Thymus (tissue), 14 donors: ENCODE measurements at places on chromosomes 11 and 22. TPM values are rescaled to one million over a fixed set of nuclear protein-coding genes. Genes with fewer than 3 reads are reported as not detected.

The KCTD14 gene
- polyA plus RNA-seq, result 2.0 TPM

The LDHAL6A gene
- 0.07 TPM for polyA plus RNA-seq

The CREB3L1 gene
- 2.2 TPM for polyA plus RNA-seq

The MISFA gene
- 0.78 TPM for polyA plus RNA-seq

The KCTD21 gene
- polyA plus RNA-seq, result 5.6 TPM

The SYT13 gene
- 0.25 TPM for polyA plus RNA-seq

The OR8D4 gene
- 0.02 TPM for polyA plus RNA-seq

The CWC15 gene
- 120 TPM for polyA plus RNA-seq

The C11orf65 gene
- 1.4 TPM for polyA plus RNA-seq

The CRYBB2 gene
- 0.68 TPM for polyA plus RNA-seq

The OR5P2 gene
- not detected for polyA plus RNA-seq

The SHISAL1 gene
- 0.27 TPM for polyA plus RNA-seq

The SMCO4 gene
- polyA plus RNA-seq, result 41.3 TPM

The KCNK4 gene
- polyA plus RNA-seq, result not detected

The OR5A1 gene
- under 0.01 TPM for polyA plus RNA-seq

The EHF gene
- 2.0 TPM for polyA plus RNA-seq

The FXYD2 gene
- 100 TPM for polyA plus RNA-seq

The ASCL2 gene
- 1.6 TPM for polyA plus RNA-seq

The MYEOV gene
- 0.64 TPM for polyA plus RNA-seq

The PTPN5 gene
- 0.46 TPM for polyA plus RNA-seq

The CLMP gene
- 1.1 TPM for polyA plus RNA-seq

The NARS2 gene
- polyA plus RNA-seq, result 30.1 TPM

The SHANK3 gene
- 8.6 TPM for polyA plus RNA-seq

The PATE4 gene
- polyA plus RNA-seq, result 0.11 TPM

The SGSM1 gene
- 0.71 TPM for polyA plus RNA-seq

The PPP1CA gene
- polyA plus RNA-seq, result 141 TPM

The OR5B21 gene
- polyA plus RNA-seq, result not detected

The MYO18B gene
- polyA plus RNA-seq, result 2.4 TPM

The MYBPC3 gene
- 0.55 TPM for polyA plus RNA-seq

The CRYBB3 gene
- polyA plus RNA-seq, result 1.2 TPM

The MIAT gene
- 2.9 TPM for polyA plus RNA-seq

The SEC14L2 gene
- 6.2 TPM for polyA plus RNA-seq

The SCO2 gene
- 9.8 TPM for polyA plus RNA-seq

The OR51B5 gene
- polyA plus RNA-seq, result 0.21 TPM
